ENCODE measurements at places on chromosomes 12 and 14.

- no peak for DNase-seq
Measured at GRCh38 chr12:53324113-53324778, 2.8 kb upstream of the AAAS start.

- DNase-seq = no peak
Measured at GRCh38 chr12:21940549-21941505, at the start of gene ABCC9. Gene ABCC9, minus strand, starts transcription at chr12:21941426. Its CDS starts 4,752 bp downstream, at chr12:21936674.

- DNase-seq = peak; percentile 9
Measured at GRCh38 chr14:63551332-63551731, 8.2 kb upstream of the PPP2R5E start.

DNA sequence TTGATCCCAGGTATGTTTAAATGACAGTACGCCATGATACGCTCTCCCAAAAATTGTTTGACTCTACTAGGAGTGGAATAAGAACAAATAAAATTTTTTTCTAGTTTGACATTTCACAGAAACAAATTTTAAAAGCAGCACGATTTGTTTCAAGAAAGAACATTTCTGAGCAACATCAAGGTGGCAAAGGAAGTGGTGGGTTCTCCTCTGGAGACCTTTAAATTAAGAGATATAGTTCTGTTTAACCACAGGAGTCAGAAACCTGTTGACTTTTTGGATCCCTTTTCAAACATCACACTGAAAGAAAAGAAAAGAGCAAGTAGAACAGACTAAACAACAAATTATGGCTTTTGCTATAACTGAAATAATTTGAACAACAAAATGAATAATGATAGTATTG lies 2.5 kb upstream of the SLC6A13 start:
- DNase-seq = no peak

- DNase-seq = no peak
Measured at GRCh38 chr12:80988986-80989385, 51.3 kb upstream of the LIN7A start.

DNA sequence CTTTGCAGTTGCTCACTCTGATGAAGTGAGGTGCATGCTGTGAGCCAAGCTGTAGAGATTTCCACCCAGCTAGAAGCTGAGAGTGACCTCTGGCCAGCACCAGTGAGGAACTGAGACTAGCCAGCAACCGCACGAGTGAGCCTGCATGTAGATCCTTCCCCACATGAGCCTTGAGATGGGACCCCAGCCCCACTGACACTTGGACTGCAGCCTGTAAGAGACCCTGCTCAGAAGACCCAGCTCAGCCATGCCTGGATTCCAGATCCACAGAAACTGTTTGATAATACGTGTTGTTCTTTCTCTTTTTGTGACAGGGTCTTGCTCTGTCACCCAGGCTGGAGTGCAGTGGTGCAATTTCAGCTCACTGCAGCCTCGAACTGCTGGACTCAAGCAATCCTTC lies 229.2 kb downstream of the GLT1D1 start:
- no peak for DNase-seq

DNA sequence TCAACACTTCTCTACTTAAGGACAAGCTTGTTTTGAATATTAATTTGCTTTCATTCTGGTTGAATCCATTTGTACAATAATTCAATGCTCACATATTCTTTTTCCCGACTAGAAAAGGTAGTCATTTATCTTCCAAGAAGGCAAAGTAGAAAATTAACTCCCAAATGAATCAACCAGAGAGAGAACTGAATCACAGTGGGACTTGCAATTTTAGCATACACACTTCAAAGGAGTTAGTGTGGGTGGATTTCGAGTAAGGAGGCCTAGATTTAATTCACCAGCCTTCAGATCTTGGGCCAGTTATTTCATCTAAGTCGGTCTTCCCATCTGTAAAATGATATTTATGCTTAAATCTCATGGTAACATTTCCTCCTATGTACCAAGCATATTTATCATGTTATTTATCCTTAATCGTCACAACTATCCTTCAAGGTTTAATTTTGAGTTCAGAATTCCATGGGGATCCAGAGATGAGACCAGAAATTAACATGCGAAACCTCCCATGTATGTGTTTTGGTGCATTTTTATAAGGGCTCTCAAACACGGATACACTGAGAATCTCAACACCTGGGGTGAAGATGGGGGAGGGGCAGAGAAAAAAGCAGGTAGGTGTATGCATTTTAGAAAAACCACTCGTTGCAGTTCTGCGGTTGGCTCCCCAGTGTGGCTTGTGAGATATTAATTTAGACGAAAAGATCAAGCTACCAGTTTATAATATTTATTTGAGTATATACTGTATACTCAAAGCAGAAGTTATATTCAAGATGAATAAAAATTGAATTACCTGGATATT lies 38.9 kb upstream of the IL22 start:
- DNase-seq = no peak

GRCh38 chr12:55720071-55720564 lies at the start of gene RDH5:
Gene RDH5, plus strand, starts transcription at chr12:55720393. Its CDS starts 792 bp downstream, at chr12:55721185.
- DNase-seq = peak; percentile 78

GRCh38 chr14:101132051-101132571 lies 228.6 kb upstream of the RTL1 start:
- DNase-seq = no peak

DNA sequence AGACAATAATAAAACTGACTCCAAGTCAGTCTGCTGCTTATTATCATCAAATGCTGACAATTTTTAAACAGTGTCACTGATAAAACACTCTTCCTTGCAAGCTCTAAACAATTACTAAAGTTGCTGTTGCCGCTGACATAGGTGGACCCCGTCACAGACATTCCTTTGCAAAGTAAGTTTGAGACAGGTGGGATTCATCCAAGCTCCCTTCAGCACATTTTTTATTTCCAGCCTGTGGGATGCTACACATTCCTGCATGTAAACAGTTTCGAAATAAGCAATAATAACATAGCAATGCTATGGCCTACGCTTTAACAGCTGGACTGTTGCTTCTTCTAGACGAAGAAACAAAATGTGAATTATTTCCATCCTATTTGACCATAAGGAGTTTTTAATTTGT lies 85.4 kb upstream of the HIF1A start:
- DNase-seq = no peak

DNA sequence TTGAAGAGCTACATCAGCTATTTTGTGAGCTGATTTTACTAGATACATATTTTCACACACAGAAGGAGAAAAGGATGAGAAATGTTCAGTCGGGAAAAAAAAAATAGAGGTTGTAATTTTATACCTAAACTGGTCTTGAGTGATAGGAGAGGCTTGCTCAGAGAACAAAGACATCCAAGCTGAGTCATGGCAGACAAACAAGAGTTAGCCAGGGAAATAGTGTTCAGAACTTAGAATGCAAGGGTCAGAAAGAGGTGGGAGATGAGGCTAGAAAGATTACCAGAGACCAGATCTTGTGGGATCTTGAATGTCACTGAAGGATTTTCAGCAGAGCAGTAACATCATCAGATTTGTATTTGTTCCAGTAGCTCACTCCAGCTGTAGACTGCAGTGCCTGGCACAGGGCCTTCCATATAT lies 121.9 kb upstream of the ATF1 start:
- peak; percentile 84 for DNase-seq

DNA sequence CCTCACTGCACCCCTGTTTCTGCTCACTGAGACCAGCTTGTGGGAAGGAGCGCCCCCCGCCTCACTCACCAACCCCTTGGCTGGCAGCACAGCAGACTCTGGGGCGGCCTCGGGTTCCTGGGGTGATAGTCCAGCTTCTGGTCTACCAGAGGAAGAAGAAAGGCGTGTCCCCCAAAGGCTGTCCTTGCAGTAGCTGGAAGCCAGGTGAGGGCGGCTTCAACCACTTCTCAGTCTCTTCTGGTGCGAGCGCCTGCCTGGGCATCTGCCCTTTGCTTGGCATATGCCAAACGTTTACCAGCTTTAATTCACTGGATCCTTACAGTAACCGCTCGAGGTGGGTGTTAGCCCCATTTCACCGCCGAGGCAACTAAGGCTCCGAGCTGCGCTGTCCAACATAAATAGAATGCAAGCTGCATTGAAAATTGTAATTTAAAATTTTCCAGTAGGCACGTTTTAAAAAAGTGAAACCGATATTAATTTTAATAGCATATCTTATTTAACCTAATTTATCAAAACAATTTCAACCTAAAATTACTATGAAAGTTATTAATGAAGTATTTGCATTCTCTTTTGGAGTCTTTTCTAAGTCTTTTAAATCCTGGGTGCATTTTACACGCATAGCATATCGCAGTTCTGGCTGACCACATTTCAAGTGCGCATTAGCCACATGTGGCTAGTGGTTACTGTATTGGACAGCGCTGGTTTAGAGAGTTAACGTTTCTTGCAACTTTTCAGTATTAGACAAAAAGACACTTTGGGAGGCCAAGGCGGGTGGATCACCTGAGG lies 872 bp downstream of the FAM177A1 start:
- peak; percentile 15 for DNase-seq

- DNase-seq = no peak
Measured at GRCh38 chr12:29510591-29511185, 13.2 kb upstream of the OVCH1 start.

GRCh38 chr12:75782069-75782581 lies 249.5 kb downstream of the PHLDA1 start:
- no peak for DNase-seq

- DNase-seq = no peak
Measured at GRCh38 chr14:21990116-21990515, 316.5 kb upstream of the OR4E1 start.

DNA sequence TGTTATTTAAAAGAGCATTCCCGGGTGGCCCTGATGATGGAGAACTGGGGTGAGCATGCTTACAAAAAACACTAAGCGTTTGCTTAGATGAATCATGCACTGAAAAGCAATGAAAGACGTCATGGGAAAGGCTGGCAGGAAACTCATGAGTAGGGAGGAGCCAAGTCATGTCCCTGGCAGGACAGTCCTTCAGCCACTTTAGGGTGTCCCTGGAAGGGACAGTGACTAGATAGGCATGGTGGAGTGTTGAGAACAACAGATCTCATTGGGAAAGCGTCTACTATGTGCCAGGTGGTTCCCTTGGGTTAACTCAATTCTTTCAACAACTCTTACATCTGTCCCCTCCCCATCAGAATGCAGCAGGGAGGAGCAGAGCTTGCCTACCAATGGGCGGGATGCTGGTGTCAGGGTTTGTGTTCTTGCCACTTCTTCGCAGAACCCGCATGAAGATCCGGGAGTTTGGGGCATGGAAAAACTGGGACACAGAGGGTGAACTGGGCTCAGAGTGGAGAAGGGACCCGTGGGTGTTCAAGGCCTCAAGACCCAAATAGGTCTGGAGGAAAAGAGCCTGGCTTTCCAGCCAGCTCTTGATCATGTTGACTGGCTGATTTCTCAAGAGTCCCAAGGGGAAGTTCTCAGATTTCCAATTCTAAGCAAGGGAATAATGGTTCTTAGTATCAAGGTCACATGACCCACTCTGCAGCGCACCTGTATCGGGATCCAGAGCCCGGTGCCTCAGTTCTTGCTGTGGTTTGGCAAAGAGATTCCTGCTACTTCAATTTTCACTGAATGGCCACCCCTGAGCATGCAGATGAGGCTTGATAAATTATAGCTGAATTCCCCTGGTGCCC lies 653.9 kb upstream of the TBX3 start:
- peak; percentile 92 for DNase-seq

- DNase-seq = no peak
Measured at GRCh38 chr12:109029411-109029810, 8.5 kb upstream of the SVOP start.

GRCh38 chr12:111406474-111407376 lies 1.0 kb downstream of the SH2B3 start:
- no peak for DNase-seq

DNA sequence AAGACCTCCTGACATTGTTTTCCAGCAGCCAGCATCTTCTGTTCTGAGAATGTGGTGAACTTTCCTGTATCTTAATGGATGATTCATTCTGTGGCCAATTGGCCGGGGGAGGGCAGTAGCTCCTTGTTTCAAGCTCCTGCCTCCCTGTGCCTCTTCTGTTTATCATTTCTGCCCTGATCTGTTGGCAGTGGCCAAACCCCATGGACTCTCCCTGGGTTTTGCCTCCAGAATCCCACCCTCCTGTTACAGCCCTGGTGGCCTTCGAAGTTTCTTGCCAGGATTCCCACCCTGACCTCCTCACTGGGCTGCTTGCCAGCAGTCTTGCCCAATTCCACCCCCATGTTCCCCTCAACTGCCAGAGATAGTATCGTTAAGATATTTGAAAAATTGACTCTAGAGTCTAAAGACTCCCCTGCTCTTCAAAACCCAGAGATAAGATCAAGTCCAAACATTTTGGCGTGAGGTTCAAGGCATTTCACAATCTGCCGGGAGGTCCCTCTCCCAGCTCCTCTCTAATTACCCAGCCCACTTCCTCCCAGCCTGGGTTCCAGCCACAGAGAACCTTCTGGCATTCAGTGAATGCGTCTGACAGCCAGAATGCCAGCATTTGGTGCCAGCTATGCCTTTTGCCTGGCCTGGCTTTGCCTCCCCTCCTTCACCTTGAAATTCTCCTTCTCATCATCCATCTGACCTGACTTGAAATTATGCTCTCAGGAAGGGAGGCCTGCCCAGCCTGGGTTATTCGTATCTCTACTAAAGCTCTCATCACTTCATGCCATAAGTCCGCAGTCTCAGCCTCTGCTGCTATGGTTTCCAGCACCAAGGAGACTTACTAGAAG lies 37.7 kb upstream of the TXNRD1 start:
- DNase-seq = peak; percentile 95

GRCh38 chr12:29026419-29026818 lies 122.7 kb upstream of the FAR2 start:
- DNase-seq = peak; percentile 46

DNA sequence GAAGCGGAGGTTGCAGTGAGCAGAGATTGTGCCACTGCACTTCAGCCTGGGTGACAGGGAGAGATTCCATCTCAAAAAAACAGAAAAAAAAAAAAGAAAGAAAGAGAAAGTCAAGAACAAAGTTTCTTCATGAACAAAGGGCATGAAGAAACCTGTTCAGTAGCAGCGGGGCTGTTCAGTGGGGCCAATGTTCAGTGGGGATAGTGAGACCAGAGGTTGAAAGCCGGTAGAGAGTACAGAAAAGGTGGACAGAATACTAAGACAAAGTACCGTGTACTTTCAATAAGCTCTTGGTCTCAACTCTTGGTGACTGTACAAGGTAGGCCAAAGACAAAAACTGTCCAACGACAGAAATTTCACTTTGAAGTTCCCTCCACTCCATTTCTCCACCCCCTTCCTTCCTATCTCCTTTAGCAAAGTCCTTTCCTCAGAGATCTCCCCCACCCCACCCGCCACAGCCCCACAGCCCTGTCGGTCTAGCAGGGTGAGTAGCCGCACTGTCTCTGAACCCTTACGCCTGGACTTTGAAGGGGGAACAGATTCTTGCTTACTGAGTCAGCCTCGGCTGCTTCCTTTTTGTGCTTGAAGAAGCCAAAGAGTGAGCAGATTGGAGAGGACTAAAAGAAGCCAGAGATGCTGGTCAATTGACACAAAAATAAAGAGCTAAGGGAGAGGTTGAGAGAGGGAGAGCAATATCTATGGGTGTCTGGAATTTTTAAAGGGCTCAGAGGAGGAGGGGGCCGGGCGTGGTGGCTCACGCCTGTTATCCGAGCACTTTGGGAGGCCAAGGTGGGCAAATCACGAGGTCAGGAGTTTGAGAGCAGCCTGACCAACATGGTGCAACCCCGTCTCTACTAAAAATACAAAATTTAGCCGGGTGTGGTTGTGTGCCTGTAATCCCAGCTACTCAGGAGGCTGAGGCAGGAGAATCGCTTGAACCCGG lies 44.2 kb upstream of the FOS start:
- DNase-seq = peak; percentile 94

All from astrocyte of the spinal cord (primary cell).